Smooth muscle cell of the coronary artery (primary cell): ENCODE measurements at places on chromosomes 11 and 22. TPM values are rescaled to one million over a fixed set of nuclear protein-coding genes. Genes with fewer than 3 reads are reported as not detected.

FAM181B gene
- not detected in 2 replicates for total RNA-seq

OR52N4 gene
- not detected in 2 replicates for total RNA-seq

GVQW3 gene
- 1.2 and 1.4 TPM in 2 replicates for total RNA-seq

PDE2A gene
- total RNA-seq, result 2.0 and 2.6 TPM in 2 replicates

SYT8 gene
- total RNA-seq, result 0.38 TPM in 1 of 2 replicates, not detected in the other
